ENCODE measurements at places on chromosomes 7 and 10.

GRCh38 chr7:10707519-10707918 lies 266.2 kb upstream of the PHF14 start:
- no peak for DNase-seq

DNA sequence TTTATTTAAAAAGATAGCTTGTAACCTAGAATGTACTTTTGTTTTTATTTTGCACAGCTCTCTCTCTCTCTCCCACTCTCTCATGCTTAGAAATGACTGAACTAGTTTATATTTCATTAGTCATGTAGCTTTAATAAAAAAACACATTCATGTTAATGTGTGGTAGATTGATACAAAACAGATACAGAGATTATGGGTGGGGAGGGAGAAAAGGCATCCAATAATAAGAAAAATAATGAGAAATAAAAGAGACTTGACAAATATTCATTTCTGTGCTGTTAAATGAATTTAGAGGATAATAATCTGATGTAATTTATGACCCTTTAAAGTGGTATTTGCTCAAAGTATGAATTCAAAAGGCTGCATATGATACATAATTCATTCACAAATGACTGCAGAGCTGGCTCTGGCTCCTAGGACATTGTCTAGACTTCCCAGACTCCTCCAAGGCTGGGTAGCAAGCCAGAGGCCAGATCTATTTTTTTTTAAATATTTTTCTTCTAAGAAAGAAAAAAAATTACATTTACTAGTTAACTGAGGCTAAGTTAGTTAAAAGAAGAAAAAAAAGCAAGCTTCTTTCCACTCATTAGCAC lies 105.7 kb upstream of the DNAJB12 start:
- no peak for DNase-seq

DNA sequence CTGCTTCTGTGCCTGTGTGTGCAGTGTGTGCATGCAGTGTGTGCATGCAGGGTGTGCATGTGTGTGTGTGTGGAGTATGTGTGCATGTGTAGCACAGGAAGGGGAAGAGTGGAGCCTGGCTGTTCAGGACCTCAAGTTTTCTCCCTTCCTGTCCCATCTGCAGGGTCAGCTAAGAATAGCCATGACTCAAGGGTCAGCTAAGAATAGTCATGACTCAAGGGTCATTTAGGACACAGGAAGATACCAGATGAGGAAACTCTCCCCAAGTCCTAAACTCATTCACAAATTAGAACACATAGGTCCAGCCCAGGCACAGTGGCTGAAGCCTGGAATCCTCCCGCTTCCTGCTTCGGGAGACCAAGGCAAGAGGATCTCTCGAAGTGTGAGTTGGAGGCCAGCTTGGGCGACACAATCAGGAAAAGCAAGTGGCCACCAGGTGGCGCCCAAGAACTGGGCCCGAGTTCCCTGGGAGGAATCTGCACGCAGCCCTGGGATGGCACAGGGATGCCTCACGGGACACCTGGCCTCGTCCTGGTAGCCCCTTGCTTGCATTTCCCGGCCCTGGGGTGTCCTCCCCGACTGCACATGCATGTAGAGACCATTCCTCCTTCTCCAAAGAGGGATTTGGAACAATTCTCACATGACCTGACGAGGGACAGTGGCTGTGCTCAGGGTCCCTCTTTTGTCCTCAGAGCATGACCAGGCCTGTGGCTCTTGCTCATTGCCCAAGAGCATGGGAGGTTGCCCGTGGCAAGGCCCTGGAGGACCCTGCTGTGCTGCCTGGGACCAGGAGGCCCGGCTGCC lies 21.4 kb upstream of the VOPP1 start:
- DNase-seq: peak; percentile 52

DNA sequence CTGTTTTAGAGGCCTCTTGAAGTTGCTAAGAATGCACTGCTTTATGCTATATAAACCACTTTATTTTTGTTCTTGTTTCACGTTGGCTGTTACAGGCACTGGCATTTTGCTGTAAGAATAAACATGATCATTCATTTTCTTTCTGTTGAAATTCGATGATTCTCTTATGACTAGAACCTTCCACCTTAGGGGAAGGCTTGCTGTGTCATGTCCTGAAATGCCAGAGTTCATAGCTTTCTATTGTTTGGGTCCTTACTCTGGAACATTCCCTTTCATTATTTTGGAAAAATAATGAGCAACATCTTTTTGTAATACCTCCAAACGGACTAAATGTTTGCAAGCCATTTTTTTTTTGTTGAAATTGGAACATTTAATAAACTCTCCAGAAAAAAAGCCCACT lies 495.1 kb upstream of the POT1 start:
- DNase-seq: no peak
